ENCODE measurements at places on chromosomes 12 and 14.

GRCh38 chr14:77640756-77641533 lies 24.5 kb upstream of the SPTLC2 start:
- no peak for DNase-seq
- no peak overlapping the region for H3K27ac ChIP-seq
- H3K36me3 ChIP-seq = no peaks in the 10 kb centered on the region
- H3K4me3 ChIP-seq = peak overlapping the region; percentile 64
- H3K4me1 ChIP-seq = peaks cover 10% of the 10 kb centered on the region
- peaks cover 3% of the 10 kb centered on the region for H3K27me3 ChIP-seq

- no peak overlapping the region for H3K27ac ChIP-seq
- no peak overlapping the region for H3K4me3 ChIP-seq
- no peak for DNase-seq
Observed at GRCh38 chr12:124782132-124782531, 81.5 kb downstream of the SCARB1 start.

DNA sequence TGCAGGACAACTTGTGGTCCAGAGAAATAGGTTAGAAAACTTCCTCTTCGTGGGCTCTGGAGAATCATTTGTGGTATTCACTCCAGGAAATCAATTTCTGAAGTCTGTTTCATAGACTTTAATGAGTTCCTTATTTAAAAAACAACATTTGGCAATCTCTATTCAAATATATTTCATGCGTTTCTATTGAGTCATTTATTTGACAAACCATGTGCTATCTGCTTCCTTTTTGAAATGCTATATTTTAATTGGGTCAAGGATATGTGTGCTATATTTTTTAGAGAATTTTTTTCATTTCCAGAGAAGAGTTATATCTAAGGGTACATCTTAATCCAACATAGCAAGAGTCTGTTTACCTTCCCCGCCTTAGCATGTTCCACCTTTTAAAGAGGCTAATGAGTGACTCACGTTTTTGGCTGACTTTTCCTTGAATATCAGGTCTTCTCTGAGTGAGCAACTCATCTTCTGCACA lies 252.4 kb upstream of the EGLN3 start:
- H3K27ac ChIP-seq = no peak overlapping the region
- H3K36me3 ChIP-seq = no peaks in the 10 kb centered on the region
- no peak for DNase-seq
- H3K4me1 ChIP-seq = no peaks in the 10 kb centered on the region

DNA sequence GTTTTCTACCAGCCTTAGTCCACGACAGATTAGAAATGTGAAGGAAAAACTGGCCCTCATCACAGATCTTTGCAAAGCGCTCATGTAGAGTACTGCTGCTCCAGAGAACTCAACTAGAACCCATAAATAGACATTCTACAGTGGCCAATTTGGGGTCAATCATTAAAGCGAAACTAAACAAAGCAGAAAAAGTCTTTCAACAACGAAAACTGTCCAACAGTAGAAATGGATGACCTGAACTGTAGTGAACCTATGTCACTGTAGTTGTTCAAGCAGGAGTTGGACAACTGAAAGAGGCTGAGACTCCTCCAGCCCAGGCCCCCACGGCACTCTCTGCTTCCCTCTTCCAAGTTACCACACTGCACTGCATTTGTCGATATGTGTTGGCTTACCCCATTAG lies 472.6 kb downstream of the BCAT1 start:
- H3K27ac ChIP-seq = no peak overlapping the region
- no peak overlapping the region for H3K4me3 ChIP-seq
- no peaks in the 10 kb centered on the region for H3K4me1 ChIP-seq
- no peak for DNase-seq
- H3K36me3 ChIP-seq = no peaks in the 10 kb centered on the region
- H3K27me3 ChIP-seq = no peaks in the 10 kb centered on the region

- DNase-seq = no peak
- no peaks in the 10 kb centered on the region for H3K4me1 ChIP-seq
- no peaks in the 10 kb centered on the region for H3K27me3 ChIP-seq
- H3K27ac ChIP-seq = no peak overlapping the region
Observed at GRCh38 chr12:43737646-43738045, 20.9 kb downstream of the PUS7L start.

DNA sequence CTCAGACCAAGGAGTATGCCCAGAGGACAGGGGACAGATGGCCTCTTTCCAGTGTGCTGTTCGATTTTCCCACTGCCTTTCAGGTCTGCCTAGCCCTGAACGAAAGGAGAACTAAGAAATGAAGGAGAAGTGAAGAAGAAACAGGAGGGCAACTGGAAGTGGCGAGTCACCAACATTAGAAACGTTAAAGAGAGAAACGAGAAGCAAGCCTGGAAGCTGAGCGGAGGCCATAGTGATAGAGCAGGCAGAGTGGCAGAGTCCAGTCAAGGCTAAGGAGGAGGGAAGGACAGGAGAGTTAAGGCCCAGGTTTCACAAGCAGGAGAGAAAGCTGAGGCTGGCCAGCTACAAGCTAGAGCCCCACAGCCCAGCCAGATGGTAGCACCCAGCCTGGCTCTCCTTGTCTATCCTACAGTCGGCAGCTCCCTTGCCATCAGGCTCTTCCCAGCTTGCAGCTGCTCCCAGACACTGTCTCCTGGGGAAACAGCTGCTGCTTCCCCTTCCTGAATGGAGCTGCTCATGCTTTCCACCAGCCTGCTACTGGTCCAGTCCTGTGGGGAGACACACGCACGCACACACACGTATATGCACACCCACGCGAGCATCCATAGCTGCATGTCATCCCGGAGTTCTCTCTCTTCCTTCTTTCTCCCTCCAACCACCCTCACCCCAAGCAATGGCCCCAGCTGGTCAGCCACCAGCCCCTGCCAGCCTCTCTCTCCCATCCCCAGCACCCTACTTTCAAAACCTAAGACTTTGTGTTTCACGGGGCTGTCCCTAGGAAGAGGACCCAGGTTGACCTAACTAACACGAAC lies 139.7 kb upstream of the CCND2 start:
- no peaks in the 10 kb centered on the region for H3K27me3 ChIP-seq
- no peak overlapping the region for H3K27ac ChIP-seq
- H3K4me1 ChIP-seq = peaks cover 15% of the 10 kb centered on the region
- DNase-seq = no peak

DNA sequence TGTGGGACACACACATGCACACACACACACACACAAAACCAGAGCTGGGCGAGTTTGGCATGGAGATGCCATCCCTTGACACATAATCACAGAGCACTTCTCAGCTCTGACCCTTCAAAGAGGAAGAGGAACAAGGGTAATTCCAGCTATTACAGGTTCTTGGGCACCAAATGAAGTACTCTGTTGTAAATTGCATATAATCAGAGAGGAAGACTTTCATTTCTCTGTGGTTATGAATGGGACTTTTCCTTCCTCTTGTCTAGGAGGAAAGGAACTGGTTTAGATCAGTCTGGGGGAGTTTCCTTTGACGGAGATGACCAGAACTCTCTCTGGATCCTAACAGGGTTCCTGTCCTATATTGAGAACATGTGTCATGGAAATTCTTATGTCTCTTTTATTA lies 26.4 kb upstream of the FGF6 start:
- H3K36me3 ChIP-seq = no peaks in the 10 kb centered on the region
- H3K27me3 ChIP-seq = peaks cover 13% of the 10 kb centered on the region
- H3K4me3 ChIP-seq = no peak overlapping the region
- H3K27ac ChIP-seq = no peak overlapping the region
- no peaks in the 10 kb centered on the region for H3K4me1 ChIP-seq

- no peak overlapping the region for H3K4me3 ChIP-seq
- no peak for DNase-seq
- H3K27me3 ChIP-seq = no peaks in the 10 kb centered on the region
- H3K27ac ChIP-seq = no peak overlapping the region
- no peaks in the 10 kb centered on the region for H3K36me3 ChIP-seq
Observed at GRCh38 chr14:84351646-84352045, 1178.3 kb upstream of the FLRT2 start.

DNA sequence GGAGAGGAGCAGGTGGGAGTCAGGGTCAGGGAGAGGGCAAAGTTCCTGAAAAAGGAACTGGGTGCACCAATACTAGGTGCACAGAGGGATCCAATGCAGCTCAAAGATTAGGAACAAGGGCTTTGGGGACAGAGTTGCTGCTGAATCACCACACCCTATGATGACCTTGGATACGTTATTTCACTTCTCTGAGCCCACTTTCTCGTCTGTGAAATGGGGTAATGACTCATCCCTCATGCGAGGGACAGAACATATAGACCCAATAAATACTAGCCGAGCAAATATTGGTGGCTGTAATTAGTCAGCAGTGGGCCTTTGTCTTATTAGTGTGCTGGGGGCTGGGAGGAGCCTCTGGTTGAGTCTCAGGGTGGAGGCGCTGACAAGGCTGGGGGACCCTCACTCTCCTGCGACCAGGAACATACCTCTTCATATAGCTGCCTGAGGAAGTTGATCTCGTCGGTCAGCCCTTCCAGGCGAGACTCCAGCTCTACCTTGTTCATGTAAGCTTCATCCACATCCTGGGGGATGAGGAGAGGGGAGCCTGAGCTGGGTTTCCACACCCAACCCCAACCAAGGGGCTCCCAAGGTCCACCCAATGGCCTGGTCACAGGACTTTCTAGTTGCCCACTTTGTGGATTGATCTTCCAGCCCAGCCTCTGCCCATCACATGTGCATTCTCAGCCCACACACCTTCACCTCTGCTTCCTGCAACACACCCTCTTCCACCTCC lies 4.5 kb downstream of the KRT8 start:
- no peak for DNase-seq
- H3K4me3 ChIP-seq = no peak overlapping the region
- H3K27me3 ChIP-seq = no peaks in the 10 kb centered on the region
- no peak overlapping the region for H3K27ac ChIP-seq
- peaks cover 8% of the 10 kb centered on the region for H3K4me1 ChIP-seq
- H3K36me3 ChIP-seq = no peaks in the 10 kb centered on the region

- DNase-seq = no peak
- no peaks in the 10 kb centered on the region for H3K27me3 ChIP-seq
- no peak overlapping the region for H3K4me3 ChIP-seq
- H3K36me3 ChIP-seq = no peaks in the 10 kb centered on the region
- no peak overlapping the region for H3K27ac ChIP-seq
Observed at GRCh38 chr12:65493913-65494245, 215.4 kb downstream of the MSRB3 start.

Measured in CD4-positive, CD25-positive, alpha-beta regulatory T cell (primary cell).